ENCODE measurements at places on chromosomes 7 and 10.
A peak's percentile ranks its signal among the peaks of the same experiment; 100 is the strongest.

GRCh38 chr10:5447056-5447455 is 34.7 kb downstream of the NET1 start:
- no peak for DNase-seq

GRCh38 chr7:104814671-104815400 is 199.2 kb upstream of the KMT2E start:
- DNase-seq = no peak

DNA sequence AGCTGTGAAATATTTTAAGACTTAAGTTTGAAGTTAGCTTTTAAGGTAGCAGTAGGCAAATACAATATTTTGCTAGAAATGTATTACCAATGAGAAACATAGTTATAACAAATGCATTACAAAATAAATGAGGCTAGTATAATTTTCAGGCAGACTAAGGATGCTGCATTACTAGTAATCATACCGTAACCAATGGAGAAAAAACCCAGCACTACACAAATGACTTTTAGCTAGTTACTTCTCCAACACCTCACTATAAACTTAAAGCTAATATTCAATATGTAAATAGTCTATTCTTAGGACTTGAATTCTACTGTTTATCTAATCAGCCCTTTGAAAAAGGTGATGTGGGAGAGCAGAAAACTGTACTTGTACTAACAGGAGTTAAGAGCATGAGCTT is 285.3 kb upstream of the KLF14 start:
- DNase-seq = no peak

DNA sequence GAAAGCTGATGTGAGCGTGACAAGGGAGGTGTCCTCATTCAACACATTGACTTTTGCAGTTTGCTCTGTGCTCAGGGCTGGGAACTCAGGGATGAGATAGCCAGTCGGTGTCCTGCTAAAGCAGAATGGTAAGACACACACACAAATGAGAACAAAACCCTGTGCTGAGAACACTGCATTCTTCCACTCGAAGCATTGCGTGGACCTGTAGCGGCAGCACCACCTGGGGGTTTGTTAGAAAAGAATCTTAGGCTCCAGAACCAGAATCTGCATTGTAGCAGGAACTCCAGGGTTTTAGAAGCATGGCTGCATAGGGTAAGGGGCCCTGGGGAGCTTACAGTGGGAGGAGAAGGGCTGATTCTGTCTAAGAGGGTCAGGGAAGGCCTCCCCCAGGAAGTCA is 21.5 kb upstream of the OGDHL start:
- DNase-seq = no peak

GRCh38 chr10:17675638-17676037 is 31.7 kb downstream of the STAM start:
- no peak for DNase-seq

- no peak for DNase-seq
Observed at GRCh38 chr7:20307901-20308300, 22.8 kb upstream of the ITGB8 start.

GRCh38 chr7:40610461-40610860 is 475.7 kb downstream of the SUGCT start:
- no peak for DNase-seq

DNA sequence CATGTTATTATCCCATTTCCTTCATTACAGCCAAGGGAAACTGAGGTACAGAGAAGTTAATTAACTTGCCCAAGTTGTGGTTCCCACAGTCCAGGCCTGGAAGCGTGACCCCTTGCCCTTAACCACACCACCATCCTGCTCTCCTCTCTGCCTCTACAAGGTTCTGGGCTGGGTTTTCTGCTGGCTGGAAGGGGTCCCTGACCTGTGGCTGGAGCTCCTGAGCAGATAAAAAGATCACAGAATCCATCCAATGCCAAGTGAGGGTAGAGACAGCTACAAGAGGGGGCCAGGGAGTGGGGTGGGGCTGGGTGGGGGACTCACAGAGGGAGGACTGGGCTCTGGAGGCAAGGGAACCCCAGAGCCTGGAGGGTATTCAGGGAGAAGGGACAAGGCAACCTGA is 9.7 kb downstream of the ASB10 start:
- no peak for DNase-seq

GRCh38 chr10:106788982-106789381 is 375.5 kb downstream of the SORCS1 start:
- no peak for DNase-seq

DNA sequence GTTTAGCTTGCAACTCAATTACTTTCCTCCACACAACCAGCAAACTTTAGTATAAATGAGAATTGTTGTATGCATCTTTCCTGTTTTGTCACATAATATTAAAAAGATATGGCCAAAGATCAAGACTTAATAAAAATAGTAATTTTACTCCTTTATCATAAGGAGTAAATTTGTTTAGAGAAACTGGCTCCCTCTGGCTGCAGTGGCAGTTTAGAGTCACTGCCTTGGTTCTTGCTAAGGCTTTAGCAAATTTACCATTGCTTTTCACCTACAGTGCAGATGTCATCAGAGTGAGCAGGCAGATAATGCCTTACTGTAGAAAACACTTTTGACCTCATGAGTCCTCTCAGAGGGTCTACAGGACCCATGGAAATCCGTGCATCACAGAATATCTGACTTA is 2.6 kb downstream of the PRPF18 start:
- DNase-seq = no peak

DNA sequence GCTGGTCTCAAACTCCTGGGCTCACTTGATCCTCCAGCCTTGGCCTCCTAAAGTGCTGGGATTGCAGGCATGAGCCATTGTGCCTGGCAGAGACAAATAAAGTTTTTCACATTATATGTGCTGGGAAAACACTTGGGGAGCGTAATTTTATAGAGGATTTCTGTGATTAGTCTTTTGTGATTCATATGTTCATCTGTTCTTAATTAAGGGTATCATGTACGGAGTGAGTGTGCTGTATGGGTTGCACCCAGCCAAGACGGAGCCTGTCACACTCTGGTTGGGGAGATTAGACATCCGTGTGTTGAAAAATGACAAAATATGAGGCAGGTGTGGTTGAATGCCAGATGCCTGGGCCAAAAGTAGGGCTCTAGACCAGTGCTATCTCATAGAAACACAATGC is 10.3 kb downstream of the ADRB1 start:
- no peak for DNase-seq

- no peak for DNase-seq
Observed at GRCh38 chr10:6530211-6530840, 49.8 kb downstream of the PRKCQ start.

- no peak for DNase-seq
Observed at GRCh38 chr7:155954550-155955366, 142.5 kb upstream of the SHH start.

GRCh38 chr10:84543948-84544347 is 215.6 kb downstream of the CCSER2 start:
- DNase-seq = no peak

GRCh38 chr10:11095374-11095801 is 77.7 kb downstream of the CELF2 start:
- no peak for DNase-seq

- DNase-seq = no peak
Observed at GRCh38 chr7:46145412-46145811, 224.3 kb upstream of the IGFBP3 start.

- DNase-seq = no peak
Observed at GRCh38 chr10:35768011-35768410, 125.9 kb upstream of the FZD8 start.

- DNase-seq = no peak
Observed at GRCh38 chr7:22016507-22016906, 70.8 kb upstream of the CDCA7L start.

- DNase-seq = no peak
Observed at GRCh38 chr7:105829681-105830322, 46.6 kb downstream of the ATXN7L1 start.

DNA sequence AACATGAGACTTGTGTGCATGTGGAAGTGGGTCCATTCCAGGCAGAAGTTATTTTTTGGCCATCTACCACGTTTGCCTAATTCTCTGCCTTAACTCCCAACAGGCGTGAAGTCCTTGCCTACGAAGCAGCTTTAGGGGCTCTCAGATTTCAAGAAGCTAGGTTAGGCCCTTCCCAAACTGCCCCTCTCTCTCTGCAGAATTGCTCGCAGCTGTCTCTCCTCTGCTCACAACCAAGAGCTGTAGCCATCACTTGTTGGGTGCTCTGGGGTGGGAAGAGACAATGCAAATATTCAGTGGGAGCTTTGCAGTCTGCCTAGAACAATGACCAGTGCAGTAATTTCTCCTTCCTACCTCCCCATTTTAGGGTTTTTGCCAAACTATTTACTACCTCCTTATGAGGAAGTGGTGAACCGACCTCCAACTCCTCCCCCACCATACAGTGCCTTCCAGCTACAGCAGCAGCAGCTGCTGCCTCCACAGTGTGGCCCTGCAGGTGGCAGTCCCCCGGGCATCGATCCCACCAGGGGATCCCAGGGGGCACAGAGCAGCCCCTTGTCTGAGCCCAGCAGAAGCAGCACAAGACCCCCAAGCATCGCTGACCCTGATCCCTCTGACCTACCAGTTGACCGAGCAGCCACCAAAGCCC is 24.9 kb downstream of the CYP17A1 start:
- no peak for DNase-seq

GRCh38 chr7:13628239-13629001 is 361.0 kb downstream of the ETV1 start:
- DNase-seq = no peak

- DNase-seq = peak; percentile 77
Observed at GRCh38 chr10:127738512-127739424, 1.8 kb downstream of the FOXI2 start.

- no peak for DNase-seq
Observed at GRCh38 chr10:100485366-100485765, 22.6 kb downstream of the WNT8B start.

GRCh38 chr7:141915565-141915964 is 634 bp upstream of the OR9A4 start:
- no peak for DNase-seq

GRCh38 chr10:60230892-60231291 is 158.8 kb downstream of the ANK3 start:
- DNase-seq = no peak

- DNase-seq = no peak
Observed at GRCh38 chr10:114616516-114616915, 41.6 kb downstream of the ABLIM1 start.

- DNase-seq = no peak
Observed at GRCh38 chr7:120793213-120793936, 64.6 kb downstream of the TSPAN12 start.

DNA sequence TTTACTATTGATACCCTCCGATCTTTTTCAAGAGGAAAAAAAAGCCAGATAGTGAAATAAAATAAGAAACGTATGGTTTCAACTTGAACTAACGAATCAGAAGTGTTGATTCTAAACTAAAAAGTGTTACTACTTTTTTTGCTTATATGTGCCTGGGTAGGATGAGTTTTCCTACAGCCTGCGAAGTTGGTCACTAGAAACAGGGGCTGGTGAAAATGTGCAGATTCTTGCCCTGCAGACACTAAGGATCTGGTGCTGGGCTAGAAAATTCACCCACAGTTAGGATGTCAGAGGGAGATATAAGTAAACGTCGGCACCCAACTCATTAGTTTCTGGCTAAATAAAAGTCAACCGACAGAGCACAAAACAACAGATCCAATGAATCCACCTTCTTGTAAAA is 298.7 kb upstream of the NFE2L3 start:
- DNase-seq = no peak

GRCh38 chr7:15839416-15840100 is 153.1 kb upstream of the MEOX2 start:
- no peak for DNase-seq

GRCh38 chr7:19242246-19242645 is 97.0 kb upstream of the FERD3L start:
- no peak for DNase-seq

DNA sequence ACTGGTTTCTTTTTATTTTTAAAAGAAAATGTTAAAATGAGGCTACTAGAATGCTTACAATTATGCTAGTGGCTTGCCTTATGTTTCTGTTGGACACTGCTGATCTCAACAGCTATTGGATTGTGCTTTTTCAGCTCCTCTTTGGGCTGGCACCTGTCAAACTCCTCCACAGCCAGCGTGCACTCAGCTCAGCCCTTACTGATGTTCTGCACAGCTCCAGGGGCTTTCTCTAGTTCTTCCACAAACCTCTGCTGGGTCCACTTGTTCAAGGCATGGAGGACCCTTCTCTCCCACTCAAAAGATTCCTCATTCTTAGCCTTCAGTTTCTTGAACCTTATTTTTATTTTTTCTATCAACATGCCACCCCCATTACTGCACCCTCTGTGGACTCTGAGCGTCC is 96.0 kb downstream of the VIPR2 start:
- no peak for DNase-seq

DNA sequence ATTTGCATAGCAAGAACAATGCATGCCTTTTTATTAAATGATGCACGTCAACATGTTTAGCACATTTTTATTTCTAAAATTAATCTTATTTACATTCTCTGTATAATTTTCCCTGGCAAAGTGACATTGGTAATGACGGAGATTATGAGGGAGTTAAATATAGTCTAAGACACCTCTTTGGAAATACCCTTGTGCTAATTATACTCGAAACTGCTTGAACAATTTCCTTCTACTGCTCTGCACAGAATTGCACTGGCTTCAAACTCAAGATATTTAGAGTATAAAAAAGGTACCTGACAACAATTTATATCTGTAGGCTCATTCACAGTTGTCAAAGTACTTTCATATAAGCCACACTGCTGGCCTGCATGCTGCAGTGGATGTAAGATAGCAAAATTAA is 602.7 kb downstream of the NXPH1 start:
- no peak for DNase-seq

GRCh38 chr10:48759113-48759901 is 74.6 kb downstream of the WDFY4 start:
- DNase-seq = no peak
